Stimulated activated CD8-positive, alpha-beta memory T cell treated with anti-CD3 and anti-CD28 coated beads, Interleukin-4, amount 100 ng/mL, for 4 hours (primary cell): ENCODE measurements at places on chromosomes 4 and X.
A peak's percentile ranks its signal among the peaks of the same experiment; 100 is the strongest.

DNA sequence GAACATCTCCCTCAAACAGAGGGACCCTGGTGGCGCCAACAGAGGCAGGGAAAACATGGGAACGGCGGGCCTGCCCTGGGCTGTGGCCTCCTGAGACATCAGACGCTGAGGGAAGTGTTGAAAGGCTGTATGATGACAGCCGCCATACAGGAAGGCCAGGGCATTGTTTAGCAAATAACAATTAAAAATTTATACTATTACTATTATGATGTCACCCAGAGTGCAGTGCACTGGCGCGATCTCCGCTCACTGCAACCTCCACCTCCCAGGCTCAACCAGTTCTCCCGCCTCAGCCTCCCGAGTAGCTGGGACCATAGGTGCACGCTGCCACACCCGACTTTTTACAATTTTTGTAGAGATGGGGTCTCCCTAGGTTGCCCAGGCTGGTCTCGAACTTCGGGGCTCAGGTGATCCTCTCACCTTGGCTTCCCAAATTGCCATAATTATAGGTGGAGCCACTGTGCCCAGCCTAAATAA lies 54.6 kb downstream of the CPZ start:
- no peak for DNase-seq

DNA sequence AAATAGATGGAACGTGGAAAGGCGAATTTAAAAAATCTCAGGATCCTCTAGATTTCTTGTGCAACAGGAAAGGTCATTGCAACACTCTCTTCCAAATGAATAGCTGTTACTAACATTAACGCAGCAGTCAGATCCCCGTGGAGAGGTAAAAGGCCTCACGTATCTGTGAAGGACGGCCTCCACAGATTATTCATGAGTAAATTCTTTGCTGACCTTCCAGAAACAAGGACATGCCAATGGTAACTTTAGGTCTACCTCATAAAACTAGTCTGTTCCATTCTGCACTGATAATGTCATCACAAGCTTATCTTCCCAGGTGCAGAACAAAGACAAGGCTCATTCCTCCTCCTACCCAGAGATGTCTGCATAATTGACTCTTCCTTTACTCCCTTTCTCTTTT lies 16.1 kb upstream of the REPS2 start:
- DNase-seq: no peak

DNA sequence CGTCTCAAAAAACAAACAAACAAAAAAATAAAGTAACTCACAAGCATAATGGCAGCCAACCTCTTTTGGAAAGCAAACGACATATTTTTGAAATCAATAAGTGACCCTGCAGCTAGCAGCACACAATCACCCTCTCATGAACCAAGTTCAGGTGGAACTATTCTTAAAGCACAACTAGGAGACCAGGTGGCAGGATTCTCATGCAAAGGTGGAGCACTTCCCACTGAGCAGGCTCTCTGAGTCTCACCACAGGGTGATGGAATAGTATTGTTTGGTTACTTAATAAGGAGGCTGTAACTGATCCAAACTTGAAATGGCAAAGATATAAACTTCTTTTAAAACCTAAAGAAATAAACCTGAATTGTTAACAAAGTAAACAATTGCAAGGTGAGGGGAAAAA lies 1293.1 kb downstream of the PCDH19 start:
- DNase-seq: no peak

GRCh38 chr4:140707325-140707724 lies 48.9 kb downstream of the TBC1D9 start:
- DNase-seq: no peak

- no peak for DNase-seq
Observed at GRCh38 chr4:158020734-158021346, 152.0 kb downstream of the GASK1B start.

- DNase-seq: no peak
Observed at GRCh38 chr4:9901257-9901656, 119.8 kb downstream of the DRD5 start.

DNA sequence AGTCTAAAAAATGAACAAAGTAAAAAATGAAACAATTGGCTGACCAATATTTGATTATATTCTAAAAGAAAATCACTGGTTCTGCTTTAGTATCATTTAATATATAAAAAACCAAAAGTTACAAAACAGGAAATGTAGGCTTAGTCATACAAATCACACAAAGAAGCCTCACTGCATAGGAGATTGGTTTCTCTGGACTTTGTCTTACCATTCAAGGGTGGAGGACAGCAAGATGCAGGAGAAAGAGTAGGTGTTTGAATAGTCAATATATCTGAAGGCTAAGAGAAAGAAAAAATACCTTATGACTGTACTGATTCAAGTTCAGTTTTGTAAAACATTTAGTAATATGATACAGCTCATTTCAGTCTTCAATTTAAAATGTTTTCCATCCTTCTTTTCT lies 28.6 kb upstream of the TAF9B start:
- DNase-seq: no peak

- no peak for DNase-seq
Observed at GRCh38 chr4:101954351-101954750, 163.8 kb downstream of the BANK1 start.

- DNase-seq: no peak
Observed at GRCh38 chr4:121242188-121242750, 78.1 kb upstream of the TNIP3 start.

GRCh38 chr4:163649557-163650091 lies 155.1 kb downstream of the TMA16 start:
- DNase-seq: no peak

DNA sequence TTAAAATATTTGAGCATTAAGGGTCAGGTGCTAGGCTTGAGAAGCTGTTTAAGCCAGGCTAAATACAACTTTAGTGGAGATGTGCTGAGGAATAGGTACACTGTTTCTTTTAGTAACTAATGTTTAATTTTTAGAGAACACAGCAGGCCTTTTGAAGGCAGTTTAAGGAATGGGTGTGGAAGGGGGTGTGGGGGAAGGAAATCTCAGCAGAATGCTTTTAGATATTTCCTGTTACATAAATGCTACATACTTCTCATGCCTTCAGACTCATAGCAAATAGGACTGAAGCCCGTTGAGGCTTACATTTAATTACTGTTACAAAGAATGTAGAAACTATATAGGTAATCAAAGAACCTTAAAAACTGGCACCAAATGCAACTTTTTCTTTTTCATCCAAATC lies 66.3 kb downstream of the WWC2 start:
- DNase-seq: no peak

DNA sequence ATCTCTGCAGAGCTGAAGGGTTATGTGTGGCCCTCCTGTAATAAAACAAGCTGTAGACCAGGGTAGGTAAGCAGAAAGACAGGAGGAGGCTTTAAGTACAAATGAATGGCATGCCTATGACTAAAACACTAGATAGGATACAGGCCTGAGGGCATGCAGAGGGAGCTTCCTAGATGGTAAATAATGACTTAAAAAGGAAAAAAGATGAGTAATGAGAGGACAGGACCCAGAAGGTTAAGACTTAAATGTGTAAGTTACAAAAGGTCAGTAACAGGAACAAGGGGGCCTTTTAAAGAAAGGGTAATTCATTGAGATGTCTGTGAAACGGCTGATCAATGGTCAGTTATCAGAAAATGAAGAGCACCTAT lies 194.8 kb downstream of the SOWAHB start:
- no peak for DNase-seq

DNA sequence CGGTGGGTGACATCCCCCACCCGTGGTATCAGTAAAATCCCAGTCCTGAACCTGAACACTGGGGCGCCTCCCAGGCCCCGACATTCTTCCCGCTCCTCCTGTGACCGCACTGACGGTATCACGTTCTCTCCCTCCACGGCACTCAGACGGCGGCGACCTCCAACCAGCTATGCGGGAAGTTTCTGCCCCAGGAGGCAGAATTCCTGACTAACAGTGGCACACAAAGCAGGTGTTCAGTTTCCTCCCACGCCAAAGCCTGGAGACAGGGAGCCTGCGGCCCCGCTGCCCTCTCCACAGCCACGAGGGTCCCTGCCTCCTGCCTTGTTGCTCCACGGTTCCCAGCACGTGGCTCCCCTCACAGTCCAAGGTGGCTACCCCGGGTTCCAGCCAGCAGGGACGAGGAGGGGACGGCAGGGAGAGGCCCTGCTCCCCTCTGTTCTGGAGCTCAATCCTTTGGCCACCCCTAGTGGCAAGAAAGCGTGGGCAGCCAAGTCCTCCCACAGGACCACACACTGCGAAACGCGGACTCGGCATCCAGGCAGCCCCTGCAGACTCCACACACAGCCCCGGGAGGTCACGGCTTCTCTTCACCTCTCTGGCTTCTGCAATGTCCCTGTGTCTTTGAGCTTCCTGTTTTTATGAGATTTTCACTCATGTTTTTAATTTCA lies 15.2 kb downstream of the CTBP1 start:
- no peak for DNase-seq

DNA sequence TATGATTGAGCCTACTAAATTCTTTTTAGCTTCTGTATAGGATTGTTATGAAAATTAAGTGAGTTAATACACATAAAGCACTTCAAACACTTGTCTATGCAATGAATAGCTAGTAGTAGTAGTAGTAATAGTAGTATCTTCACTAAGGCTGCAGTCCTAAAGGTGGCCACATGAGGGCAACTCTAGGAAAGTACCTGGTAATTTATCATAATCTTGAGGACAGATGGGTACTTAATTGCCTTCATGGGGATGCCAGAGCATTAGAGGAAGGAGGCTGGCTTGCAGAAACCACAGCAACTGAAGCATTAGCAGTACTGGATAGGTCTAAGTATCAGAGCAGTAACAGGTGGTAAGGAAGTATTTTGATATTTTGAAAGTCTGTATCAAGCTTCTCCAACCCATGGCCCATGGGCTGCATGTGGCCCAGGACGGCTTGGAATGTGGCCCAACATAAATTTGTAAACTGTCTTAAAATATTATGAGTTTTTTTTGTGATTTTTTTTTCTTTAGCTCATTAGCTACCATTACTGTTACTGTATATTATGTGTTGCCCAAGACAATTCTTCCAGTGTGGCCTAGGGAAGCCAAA lies 17.3 kb downstream of the NIPAL1 start:
- peak; percentile 41 for DNase-seq

GRCh38 chr4:120926358-120927025 lies 4.0 kb upstream of the PRDM5 start:
- no peak for DNase-seq

GRCh38 chr4:73034896-73035295 lies 34.6 kb downstream of the COX18 start:
- DNase-seq: no peak

DNA sequence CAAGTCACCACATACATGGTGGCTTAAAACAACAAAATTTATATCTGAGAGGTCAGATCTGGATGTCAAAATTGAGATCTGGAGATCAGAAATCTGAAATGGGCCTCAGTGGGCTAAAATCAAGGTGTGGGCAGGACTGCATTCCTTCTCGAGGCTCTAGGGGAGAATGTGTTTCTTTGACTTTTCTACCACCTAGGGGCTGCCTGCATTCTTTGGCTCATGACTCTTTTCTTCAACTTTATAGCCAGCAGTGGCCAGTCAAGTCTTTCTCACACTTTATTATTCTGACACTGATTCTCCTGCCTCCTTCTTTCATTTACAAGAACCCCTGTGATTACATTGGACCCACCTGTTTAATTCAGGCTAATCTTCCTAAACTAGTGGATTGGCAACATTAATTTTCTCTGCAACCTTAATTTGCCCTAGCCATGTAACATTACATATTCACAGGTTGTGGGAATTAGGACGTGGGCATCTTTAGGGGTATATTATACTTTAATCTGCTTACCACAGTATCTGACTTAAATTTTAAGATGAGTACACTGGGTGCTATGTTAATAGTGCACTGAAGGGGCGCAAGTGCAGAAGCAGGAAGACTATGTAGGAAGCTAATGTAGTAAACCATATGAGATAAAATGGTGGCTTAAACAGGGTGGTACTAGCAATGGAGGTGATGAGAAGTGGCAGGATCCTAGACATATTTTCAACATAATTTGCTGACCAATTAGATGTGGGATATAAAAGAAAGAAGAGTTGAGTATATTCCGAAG lies 188.0 kb downstream of the SLC4A4 start:
- no peak for DNase-seq

DNA sequence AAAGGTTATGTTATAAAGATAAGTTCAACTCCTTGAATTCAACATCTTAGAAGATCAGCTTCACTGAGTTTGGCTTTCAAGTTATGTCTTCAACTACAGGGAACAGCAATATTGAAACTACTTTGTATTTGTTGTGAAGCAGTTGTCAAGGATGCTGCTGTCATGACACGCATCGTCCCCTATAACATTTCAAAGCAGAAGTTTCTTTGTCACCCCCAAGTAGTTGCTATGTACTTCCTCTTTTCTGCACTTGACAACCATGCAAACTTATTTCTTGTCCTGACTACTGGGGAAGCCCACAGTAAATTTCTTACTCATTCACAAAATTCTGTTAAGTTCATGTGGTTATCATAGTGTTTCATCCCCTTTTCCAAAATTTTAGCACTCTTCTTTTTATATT lies 14.3 kb downstream of the ANTXR2 start:
- no peak for DNase-seq
